NCI-H2171 (cell line): ENCODE measurements at places on chromosomes 5 and 9.
A peak's percentile ranks its signal among the peaks of the same experiment; 100 is the strongest.

DNA sequence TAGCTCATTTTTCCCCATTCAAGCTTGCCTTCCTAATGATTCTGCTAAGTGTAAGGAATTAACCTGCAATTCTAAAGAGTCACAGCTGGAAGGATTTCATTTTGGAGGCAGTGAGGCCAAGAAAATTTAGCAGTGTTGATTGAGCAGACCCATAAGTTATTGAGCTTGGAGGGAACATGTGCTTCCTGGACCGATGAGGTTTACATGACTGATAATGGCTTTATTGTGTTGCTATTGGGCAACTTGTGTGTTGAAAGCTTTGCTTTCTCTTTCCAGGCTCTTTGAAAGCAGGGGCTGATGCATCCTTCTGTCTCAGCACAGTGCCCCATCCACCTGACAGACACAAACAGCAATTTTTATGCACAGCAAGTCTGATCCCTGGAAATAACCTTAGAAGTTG lies 398.9 kb upstream of the PCSK5 start:
- DNase-seq: no peak

GRCh38 chr5:132754947-132755346 lies 7.7 kb downstream of the CCNI2 start:
- no peak for DNase-seq

- DNase-seq: no peak
Observed at GRCh38 chr9:81083854-81084512, 605.4 kb downstream of the TLE1 start.

- no peak for DNase-seq
Observed at GRCh38 chr5:116862632-116863455, 288.2 kb upstream of the SEMA6A start.

GRCh38 chr5:61974680-61975079 lies 331.3 kb upstream of the KIF2A start:
- DNase-seq: no peak

DNA sequence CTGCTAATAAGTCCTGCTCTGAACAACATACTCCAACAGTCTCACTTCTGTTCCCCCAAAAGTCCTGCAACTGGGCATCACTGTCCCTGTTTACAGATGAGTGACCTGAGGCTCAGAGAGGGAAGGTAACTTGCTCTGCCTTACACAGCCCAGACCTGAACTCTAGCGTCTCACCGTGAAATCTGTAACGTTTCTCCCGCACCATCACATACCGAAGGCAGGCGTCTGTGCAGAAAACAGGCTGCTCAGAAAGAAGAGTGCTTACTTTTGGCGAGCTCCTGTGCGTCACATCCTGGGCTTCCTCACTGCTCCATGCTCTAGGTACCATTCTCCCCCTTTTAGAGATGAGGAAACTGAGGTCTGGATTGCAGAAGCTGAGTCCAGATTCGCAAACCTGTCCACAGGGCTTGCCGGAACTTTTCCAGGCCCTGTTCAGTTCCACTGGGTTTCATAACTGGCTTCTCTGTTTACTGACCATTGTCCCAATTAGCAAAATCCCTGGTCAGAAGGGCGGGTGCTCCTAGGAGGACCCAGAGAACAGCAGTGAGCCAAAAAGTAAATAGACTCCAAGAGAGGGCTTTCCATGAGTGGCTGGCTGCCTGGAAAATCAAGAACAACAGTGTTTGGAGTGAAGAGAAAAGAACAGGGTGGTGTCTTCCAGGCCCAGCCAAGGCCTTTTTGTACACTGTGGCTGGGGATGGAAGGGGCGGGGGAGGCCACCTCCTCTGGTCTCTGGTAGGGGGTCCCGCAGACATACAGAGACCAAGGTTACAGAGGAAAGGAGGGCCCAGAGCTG lies 27.1 kb downstream of the GSN start:
- no peak for DNase-seq

GRCh38 chr5:43702815-43703214 lies 99.8 kb downstream of the NNT start:
- DNase-seq: peak; percentile 95

DNA sequence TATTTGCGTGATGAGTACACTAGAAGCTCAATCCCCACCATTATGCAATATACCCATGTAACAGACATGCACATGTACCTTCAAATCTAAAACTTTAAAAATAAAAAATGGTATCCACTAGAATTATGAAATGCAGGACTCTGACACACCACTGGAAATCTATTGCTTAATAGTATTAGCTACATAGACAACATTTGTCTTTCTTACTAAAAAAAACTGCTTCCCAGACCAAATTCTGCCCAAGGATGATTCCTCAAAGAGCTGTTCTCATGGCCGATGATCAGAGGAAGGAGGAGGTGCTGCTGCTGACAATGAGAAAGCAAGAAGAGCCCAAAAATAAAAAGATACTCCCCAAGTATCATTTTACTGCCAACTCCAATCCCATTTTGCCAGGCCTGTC lies 67.2 kb downstream of the TTC39B start:
- no peak for DNase-seq

DNA sequence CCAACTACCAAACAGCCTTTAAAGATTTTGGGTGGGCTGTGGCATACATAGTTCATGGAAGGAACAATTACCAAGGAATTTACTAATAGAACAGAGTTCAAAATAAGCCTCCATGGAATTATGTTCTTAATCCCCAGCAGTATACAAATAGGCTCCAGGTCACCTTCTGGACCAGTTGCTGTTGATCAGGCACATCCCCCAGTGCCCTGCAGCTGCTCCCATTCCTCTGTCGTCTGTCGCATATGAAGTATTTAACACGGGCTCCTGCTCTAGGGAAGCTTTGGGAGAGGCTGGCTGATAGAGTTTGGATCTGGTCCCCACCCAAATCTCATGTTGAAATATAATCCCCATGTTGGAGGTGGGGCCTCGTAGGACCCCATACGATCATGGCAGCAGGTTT lies 17.8 kb downstream of the SHC3 start:
- no peak for DNase-seq

DNA sequence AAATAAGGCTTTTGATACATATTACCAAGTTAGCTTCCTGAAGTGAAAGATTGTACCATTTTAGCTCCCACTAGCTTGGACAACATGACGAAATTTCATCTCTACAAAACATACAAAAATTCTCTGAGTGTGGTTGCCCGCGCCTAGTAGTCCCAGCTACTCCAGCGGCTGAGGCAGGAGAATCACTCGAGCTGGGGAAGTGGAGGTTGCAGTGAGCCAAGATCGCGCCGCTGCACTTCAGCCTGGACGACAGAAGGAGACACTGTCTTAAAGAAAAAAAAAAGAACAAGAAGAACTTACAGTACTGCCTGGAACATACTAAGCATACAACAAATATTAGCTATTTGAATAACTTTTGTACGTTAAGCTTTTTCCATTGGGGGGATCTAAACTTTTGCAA lies 29.7 kb upstream of the NRG2 start:
- no peak for DNase-seq

GRCh38 chr5:121218086-121218485 lies 633.6 kb upstream of the FTMT start:
- no peak for DNase-seq

DNA sequence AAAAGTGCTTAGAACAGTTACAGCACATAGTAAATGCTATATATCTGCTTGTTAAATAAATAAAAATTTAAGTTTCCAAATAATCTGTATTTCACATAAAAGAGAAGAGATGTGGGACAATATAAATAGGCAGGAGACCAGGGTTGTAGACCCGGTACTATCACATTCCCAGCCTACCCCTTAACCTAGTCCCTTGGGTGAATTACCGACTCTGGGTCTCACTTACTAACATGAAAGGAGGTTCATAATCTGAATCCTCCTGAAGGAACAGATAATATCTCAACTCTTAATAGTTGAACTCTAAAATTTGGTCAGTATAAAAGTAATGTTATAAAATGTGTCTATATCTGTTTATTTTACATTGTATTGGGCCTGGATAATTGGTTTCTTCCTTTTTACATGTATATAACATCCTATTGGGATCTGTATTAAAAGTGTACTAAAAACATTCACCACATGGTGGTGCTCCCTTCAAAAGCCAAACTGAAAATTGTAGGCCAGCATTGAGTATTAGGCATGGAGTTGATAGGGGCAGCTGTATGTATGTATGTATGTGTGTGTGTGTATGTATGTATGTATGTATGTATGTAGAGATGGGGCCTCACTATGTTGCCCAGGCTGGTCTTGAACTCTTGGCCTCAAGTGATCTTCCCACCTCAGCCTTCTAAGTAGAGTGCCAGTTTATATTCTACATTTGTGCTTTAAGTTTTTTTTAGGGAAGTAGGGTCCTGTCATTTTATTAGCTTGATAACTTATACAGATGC lies 64.2 kb upstream of the ABL1 start:
- peak; percentile 16 for DNase-seq

- DNase-seq: no peak
Observed at GRCh38 chr5:124952079-124952478, 205.6 kb upstream of the ZNF608 start.

DNA sequence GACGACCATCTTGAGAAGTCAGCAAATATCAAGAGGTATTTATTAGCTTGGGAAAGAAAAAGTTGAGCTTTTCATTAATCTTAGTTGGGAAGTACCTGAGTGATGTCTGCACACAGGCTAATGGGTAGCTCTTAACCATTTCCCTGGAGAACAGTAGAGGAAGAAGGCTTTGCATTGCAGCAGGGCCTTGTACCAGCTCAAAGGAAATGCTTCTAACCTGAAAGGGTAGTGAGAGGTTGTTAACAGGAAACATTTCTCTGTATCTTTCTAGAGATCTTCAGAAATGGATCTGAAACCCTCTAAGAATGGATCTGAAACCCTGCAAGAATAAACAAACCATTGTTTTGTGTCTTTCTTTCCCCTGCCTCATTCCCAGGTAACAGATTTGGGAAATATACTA lies 393.3 kb downstream of the PLK2 start:
- no peak for DNase-seq

GRCh38 chr9:130631331-130632080 lies 32.9 kb upstream of the PRDM12 start:
- no peak for DNase-seq

DNA sequence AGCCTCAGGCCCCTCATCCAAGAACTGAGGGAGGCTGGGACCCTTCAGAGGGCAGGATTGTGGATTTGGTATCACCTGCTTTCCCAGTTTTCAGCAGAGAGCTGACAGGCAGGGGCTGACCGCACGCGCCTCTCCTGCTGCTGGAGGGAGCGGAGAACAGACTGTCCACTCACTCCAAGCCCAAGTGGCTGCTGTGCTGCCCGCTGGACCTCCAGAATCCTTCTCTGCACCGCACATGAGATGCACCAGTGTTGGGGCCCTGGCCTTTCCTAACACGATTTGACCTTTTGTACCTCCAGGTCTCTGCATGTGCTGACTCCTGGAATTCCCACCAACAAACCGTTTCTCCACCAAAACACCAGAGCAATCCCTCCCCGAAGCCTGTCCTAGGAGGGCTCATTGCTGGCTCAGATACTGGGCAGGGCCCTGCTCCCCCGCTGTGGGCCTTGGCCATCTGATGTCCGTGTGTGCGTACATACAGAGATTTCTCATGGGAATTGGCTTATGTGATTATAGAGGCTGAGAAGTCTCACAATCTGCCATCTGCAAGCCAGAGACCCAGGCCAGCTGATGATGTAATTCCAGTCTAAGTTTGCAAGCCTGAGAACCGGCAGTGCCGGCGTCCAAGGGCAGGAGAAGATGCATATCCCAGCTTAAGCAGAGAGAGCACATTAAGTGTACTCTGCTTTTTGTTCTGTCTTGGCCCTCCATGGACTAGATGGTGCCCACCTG lies 141.7 kb downstream of the GADD45G start:
- DNase-seq: no peak

DNA sequence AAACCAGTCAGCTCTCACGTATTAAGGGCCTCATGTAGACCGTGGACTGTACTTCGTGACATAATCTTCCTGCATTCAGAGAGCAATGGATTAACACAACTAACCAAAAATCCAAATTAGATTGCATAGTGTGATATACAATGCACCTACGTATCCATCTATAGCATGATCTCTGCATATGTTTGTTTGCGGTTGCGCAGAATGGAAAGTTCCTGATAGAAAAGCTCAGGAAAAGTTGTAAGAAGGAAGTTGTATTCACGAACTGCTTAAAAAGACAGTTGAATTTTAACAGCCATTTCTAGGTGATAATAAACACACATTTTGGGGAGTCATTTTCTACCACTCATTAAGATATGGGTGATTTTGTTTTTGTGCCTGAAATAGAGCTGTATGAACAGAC lies 869.0 kb downstream of the TLE4 start:
- no peak for DNase-seq

DNA sequence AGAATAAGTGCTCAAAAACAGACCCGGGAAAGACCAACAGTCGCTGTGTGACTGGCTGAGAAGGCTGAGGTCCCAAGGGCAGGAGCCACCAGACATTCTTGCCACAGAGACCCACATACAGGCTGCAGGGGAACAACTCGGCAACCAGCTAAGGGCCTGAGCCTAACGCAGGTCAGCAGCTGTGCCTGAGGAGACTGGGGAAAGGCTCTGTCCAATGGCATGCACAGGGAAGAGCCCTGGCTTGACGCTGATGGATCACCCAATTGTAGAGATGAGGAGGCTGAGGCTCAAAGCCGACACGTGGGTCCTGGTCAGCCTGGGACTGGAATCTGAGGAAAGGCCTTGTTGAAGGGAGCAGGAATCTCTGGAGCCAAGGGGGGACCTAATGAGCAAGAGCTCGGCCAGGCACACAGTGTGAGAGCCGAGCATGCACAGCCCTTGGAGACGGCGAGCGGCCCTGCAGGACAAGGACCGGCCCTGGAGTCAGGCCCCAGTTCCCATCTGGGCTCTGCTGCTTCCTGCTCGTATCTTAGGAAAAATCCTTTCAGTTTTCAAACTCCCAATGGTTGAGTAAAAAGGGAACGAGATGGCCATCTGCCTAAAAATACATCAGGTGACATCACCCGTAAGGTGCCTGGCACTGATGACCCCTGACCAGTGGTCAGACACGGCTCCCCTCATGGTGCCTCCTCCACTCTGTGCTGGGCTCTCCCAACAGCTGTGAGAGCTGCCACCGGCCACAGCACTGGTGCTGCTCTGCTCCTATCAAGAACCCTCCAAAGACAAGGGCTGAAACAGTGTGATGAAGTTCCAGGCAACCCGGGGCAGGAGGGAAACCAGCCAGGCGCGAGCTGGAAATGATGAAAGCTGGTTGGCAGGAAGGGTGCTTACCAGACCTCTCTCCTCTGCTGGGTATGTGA lies 16.4 kb downstream of the LMAN2 start:
- DNase-seq: no peak

GRCh38 chr9:78015241-78015640 lies 16.4 kb downstream of the GNAQ start:
- no peak for DNase-seq
